ENCODE measurements at places on chromosomes 4 and X.

DNA sequence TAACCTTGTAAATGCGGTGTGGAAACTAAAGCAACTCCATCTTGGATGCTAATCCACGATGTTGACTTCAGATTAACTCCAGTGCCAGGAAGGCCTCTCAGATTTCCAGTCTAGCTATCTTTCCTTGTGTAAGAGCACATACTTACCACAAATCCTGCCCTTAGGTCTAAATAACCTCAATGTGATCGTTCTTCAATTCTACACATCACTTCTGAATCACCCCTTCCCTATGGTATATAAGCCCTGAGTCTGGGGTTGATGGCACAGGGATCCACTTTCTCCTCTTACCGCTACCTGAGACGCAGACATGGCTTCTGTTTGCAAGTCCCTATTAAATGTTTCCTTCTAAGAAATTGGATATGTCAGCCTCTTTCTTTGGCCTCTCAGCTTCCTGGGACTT lies 17.5 kb upstream of the ZNF41 start:
- no peaks in the 10 kb centered on the region for H3K27me3 ChIP-seq
- H3K4me3 ChIP-seq = no peak overlapping the region
- no peaks in the 10 kb centered on the region for H3K4me1 ChIP-seq
- no peak overlapping the region for H3K27ac ChIP-seq
- no peaks in the 10 kb centered on the region for H3K36me3 ChIP-seq

DNA sequence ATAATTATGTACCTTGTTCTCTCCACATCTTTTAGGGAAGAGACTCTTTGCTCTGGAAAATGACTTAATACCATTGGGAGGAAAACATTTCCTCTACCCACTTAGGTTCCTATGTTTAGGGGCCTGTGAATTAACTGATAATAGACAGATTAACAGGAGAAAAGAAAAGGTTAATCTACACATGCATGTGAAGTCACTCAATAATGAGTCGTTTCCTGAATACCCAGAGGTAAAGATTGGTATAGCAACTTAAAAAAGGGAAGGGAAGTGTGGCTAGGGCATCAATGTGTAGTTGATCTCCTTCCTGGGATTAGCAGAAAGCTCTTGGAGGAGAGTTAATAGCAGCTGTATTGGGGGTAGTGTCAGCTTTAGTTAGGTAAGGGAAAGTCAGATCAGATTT lies 419.5 kb upstream of the ATOH1 start:
- no peak for DNase-seq
- H3K4me3 ChIP-seq = no peak overlapping the region
- H3K27me3 ChIP-seq = no peaks in the 10 kb centered on the region

- no peaks in the 10 kb centered on the region for H3K4me1 ChIP-seq
- no peaks in the 10 kb centered on the region for H3K36me3 ChIP-seq
- no peaks in the 10 kb centered on the region for H3K27me3 ChIP-seq
- no peak overlapping the region for H3K4me3 ChIP-seq
- no peak for DNase-seq
- H3K27ac ChIP-seq = no peak overlapping the region
Observed at GRCh38 chr4:6538575-6538974, 36.4 kb upstream of the MAN2B2 start.

GRCh38 chrX:52352551-52352950 lies 16.3 kb upstream of the XAGE2 start:
- H3K4me3 ChIP-seq = no peak overlapping the region
- no peaks in the 10 kb centered on the region for H3K36me3 ChIP-seq
- no peak for DNase-seq
- H3K27me3 ChIP-seq = no peaks in the 10 kb centered on the region
- no peaks in the 10 kb centered on the region for H3K4me1 ChIP-seq

GRCh38 chrX:120456973-120457372 lies 12.1 kb downstream of the LAMP2 start:
- H3K36me3 ChIP-seq = peaks cover 3% of the 10 kb centered on the region
- no peak for DNase-seq
- H3K27ac ChIP-seq = no peak overlapping the region
- no peaks in the 10 kb centered on the region for H3K27me3 ChIP-seq
- no peak overlapping the region for H3K4me3 ChIP-seq

DNA sequence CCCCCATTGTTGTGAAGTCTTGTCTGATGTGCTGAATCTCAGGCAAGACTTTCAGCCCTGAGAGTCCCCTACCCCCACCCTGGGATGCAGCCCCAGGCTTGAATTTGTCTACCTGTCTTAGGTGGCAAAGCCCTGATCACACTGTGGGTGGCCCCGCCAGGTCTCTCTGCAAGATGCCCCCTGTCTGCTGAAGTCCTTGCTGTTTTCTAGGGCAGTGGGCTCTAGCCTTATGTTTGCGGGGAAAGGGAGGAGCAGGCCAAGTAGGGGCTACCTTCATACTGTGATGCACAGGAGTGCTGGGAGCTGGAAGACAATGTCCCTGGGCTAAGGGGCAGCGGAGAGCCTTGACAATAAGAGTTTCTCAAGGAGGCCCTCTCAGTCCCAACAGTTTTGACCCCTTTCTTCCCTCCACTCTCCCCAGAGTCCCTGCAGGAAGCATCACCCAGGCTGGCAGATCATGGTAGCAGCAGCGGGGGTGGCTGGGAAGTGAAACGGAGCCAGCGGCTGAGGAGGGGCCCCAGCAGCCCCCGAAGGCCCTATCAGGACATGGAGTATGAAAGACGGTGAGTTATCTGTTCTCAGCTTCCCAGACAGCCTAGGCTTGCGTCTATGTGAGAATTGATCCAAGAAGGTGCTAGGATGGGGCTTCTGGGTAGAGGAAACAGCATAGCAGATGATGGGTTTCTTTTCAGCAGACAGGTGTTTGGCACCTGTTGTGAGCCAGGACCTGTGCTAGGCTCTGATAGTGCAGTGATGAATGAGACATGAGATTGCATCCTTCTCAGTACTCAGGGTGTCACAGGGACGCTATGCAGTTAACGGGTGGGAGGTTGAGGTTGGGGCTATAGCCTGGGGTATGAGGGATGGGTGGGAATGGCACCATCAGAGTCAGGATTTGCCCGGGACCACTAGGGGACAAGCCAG lies 2.2 kb downstream of the RBM10 start:
- H3K4me1 ChIP-seq = peaks cover 9% of the 10 kb centered on the region
- peak overlapping the region; percentile 96 for H3K27ac ChIP-seq
- H3K27me3 ChIP-seq = no peaks in the 10 kb centered on the region
- no peaks in the 10 kb centered on the region for H3K36me3 ChIP-seq
- DNase-seq = no peak
- H3K4me3 ChIP-seq = peak overlapping the region; percentile 83

Measured in thoracic aorta (tissue), 2 donors.